Right hindlimb (tissue), 1 donor: ENCODE measurements at places on chromosomes 1 and 21.

- no peak for DNase-seq
These were observed 549.5 kb upstream of the OLFM3 start for GRCh38 chr1:102546251-102546650.

GRCh38 chr21:31140025-31140424 is 101.7 kb upstream of the KRTAP19-8 start:
- DNase-seq = no peak

DNA sequence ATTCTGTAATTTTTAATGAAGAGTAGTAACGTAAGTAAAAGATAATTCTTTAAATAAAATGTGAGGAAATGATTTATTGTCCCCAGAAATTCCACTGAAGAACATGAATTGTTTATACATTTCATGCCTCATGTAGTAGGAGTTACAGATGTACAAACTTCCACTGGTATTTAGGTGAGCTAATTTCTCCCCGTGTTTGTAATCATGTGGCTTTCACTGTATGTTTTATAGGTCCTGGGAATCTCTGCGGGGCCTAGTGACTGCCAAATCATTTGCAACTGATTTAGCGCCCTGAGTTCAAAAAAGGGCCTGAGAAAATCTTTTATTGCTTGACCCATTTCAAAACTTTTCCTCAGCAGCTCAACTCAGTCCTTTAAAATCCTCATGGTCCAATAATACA is 30.5 kb upstream of the FASLG start:
- DNase-seq = no peak

DNA sequence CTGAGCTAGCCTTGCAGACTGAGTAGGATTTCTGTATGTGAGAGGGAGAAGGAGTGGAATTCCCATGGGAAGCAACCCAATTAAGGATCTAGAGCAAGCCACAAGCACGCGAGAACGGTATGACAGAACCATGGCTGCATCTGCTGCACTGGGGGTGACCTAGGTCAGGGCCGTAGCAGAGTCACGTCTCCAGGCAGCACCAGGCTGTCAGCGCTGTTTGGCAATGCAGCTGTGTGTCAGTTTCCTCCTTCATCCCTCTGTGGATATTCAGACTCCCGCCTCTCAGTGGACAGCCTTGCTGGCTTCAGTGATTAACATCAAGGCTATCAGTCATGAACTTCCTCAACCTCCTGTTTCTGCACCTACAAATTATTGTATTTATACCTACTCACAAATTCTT is 118.1 kb upstream of the PPP2R5A start:
- DNase-seq = no peak

- DNase-seq = no peak
These were observed 1531.6 kb upstream of the TPTE start for GRCh38 chr21:8989721-8990325.

DNA sequence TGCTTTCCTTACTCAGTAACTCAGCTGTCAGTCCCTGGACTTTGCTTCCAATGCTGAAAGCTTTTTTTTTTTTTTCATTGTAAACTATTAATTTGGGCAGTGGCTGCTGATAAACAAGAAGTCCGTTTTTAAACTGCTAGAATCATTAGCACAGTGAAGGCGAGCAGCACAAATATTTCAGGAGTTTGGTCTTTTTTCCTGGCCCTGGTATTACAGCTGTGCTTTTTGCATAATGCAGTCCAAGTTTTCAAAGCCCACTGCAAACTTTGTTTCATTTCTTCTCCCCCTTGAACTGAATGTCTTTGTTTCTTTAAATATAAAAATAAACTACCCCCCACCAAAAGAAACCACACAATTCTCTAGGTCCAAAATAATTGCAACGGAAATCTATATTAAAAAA is 6.6 kb downstream of the GLIS1 start:
- DNase-seq = no peak

DNA sequence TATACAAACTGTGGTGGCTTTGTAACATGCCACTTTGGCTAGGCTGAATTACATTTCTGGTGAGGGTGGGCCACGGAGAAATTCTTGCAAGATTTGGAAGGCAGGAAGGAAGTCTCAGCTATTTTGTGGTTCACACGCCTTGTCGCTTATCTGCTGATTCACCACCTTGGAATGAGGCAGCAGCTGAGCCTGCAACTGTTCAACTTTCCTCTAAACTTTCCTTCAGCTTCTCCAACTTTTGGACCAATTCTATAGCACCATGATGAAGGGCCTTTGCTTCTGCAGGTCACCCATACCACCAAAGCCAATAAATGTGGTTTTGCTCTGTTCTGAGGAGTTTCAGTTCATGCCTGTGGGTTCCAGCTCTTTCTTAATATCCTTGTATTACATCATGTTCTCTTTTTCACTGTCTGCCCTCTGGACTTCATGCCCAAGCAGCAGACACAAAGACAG is 337.6 kb upstream of the SNX7 start:
- no peak for DNase-seq

DNA sequence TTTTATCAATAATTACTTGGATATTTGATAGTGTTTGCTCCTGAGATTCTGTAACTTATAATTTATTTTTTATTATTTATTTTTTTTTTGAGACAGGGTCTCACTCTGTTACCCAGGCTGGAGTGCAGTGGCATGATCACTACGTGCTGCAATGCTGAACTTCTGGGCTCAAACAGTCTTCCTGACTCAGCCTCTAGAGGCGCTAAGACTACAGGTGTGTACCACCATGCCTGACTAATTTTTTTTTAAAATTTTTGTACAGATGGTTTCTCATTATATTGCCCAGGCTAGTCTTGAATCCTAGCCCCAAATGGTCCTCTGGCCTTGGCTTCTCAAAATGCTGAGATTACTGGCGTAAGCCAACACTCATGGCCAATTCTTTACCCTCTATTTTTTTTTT is 845.5 kb upstream of the ADGRL4 start:
- DNase-seq = no peak

- DNase-seq = no peak
These were observed 4.8 kb downstream of the NTNG1 start for GRCh38 chr1:107145637-107146036.

GRCh38 chr1:1210726-1211540 is 3.0 kb downstream of the TNFRSF4 start:
- DNase-seq = peak; percentile 14

GRCh38 chr1:200751717-200752116 is 13.0 kb downstream of the CAMSAP2 start:
- DNase-seq = no peak

- peak; percentile 49 for DNase-seq
These were observed 40.3 kb downstream of the CD247 start for GRCh38 chr1:167477986-167478385.

DNA sequence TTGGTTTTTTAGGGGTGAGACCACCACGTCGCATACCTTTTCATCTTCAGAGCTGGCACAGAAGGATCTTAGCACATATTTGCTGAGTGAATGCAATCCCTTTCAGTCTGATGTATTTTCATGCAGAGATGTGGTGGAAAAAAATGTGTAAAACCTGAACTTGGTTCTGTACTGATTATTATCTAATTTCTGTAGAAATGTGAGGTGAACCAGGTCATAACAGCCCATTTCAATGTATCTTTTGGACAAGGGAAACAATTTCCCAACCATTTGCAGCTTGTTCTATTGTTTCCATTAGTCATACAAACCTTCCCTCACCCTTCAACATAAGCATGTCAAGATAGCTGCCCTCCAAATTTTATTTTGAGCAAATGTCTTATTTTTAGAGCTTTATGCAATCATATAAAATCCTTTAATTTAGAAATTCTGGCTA is 46.8 kb upstream of the RUNX1 start:
- DNase-seq = no peak

DNA sequence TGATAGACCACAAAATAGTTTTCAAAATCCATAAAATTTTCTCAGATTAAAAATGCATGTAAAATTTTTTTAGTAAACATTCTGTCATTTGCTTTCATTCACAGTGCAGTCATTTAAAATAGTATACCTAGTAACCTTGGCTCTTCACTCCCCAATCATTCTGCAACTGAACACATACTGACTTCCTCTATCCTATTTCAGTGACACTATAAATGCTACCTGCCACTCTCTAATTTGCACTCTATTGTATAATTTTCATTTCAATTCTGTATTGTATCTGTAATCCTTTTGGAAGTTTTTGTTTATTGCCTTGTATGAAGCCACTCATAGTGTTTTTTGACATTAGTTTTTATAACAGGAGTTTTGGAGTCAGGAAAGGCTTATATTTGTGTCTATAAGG is 1029.1 kb upstream of the NCAM2 start:
- DNase-seq = no peak

DNA sequence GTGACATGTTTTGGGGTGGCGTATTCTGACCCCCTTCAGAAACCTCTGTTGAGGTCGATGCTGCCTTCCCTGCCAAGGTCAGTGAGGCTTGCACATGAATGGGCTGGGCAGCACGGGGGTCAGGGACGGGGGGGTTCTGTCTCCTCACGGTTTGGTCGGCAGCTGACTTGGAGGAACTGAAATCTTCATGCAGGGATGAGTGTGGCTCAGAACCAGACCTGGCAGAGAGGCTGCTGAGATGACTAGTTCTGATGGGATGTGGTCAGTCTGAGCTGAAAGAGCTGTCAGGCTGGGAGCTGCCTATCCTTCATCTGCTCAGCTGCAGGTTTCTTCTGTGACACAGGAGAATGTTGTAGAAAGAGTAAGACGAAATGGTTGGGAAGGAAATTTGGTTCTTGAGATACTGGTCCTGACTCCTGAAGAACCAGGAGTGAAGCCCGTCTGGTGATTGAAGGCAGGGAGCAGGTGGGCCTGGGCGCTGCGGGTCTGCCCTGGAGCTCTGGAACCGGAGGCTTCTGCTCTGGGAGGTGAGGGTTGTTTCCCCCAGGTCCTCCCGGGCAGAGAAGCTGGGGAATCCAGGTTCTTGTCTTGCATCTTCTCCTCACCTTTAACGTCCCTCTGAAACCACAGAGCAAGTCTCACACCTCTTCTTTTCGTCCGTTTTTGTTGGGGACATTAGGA is 3.3 kb downstream of the SLX9 start:
- peak; percentile 14 for DNase-seq

GRCh38 chr1:107474877-107475612 is 334.2 kb downstream of the NTNG1 start:
- DNase-seq = no peak

DNA sequence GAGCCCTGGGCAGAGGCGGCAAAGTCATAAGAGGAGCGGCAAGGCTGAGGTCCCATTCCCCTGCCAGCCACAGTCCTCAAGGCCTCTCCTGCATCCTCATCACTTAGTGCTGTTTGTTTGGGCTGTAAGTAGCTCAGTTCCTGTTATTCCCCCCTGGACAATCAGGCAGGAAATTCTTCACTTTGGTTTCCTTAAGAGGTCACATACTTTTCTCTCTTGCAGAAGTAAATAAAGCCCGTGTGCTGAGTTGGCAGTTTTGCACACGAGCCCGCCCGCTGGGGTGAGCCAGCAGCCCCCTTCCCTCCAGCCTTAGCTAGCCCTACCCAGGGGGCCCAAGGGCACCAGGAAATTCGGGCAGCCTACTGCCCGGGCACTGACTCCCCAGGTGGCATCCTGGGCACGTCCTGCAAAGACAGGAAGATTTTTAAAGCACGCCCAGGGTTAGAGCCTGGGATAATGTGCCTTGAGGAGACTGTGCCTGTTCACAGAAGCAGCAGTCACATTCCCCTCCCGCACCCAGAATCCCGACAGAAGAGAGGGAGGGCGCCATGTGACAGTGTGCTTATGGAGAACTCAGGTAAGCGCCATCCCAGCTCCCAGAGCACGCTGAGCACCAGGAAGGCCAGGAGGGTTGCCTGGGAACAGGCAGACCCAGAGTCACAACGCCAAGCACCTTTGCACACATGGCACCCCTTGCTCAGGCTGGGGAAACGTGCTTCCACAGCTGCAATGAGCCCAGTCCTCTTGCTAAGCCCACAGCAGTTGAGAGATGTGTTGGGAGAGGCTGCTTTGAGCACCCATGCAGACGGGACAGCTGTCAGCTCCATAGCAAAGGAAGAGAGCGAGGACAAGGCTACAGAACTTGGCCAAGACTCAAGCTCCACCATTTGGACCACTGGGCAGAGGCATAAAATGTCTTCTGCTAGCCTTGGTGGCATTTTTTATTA is 144.5 kb upstream of the TMEM51 start:
- no peak for DNase-seq

- DNase-seq = no peak
These were observed 114.8 kb downstream of the DNAH14 start for GRCh38 chr1:225044258-225044657.

DNA sequence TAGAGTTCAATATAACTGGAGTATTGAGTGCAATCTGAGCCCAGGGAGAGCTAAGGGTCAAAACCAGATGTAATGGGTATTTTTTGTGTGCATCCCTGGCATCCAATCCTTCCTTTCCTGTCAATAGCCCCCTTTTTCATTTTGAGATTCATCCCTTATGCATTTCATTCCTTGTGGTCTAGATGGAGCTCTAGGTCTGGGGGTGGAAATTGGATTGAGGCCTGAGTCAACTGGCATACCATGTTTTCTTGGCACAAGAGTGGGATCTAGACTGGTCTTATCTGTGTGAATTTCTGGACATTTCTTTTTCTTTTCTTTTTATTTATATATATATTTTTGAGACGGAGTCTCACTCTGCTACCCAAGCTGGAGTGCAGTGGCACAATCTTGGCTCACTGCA is 67.3 kb upstream of the RAB3GAP2 start:
- DNase-seq = no peak

- DNase-seq = no peak
These were observed 302.3 kb upstream of the PLD5 start for GRCh38 chr1:242826701-242827336.

GRCh38 chr1:153324912-153325311 is 12.2 kb upstream of the PGLYRP3 start:
- DNase-seq = no peak

DNA sequence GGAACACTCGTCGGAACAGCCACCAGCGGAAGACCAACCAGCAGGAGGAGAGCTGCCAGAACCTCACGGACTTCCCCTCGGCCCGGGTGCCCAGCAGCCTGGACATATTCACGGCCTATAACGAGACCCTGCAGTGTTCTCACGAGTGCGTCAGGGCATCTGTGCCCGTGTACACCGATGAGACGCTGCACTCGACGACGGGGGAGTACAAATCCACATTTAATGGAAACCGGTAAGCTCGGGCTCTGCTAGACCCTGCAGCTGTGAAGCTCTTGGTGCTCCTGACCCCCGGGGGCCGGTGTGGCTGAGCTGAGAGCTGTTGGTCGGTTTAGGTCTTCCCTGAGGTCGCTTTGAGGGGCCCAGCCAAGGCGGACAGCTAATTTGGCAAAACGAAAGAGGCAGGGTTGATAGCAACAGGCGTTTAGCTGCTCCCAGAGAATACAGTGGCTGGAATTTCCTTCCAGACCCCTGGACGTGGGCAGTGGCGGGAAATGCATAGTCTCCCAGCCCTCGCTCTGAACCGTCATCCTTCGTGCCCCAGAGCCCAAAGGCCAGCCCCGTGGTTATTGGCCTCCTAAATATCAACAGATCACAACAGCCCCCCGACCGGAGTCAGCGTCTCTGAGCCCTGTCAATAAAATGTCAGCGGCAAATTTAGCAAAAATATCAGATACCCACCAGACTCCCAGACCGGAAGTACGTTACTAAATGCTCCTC is 118.0 kb downstream of the AJAP1 start:
- no peak for DNase-seq

GRCh38 chr1:115771847-115772457 is 3.4 kb upstream of the CASQ2 start:
- DNase-seq = peak; percentile 84

DNA sequence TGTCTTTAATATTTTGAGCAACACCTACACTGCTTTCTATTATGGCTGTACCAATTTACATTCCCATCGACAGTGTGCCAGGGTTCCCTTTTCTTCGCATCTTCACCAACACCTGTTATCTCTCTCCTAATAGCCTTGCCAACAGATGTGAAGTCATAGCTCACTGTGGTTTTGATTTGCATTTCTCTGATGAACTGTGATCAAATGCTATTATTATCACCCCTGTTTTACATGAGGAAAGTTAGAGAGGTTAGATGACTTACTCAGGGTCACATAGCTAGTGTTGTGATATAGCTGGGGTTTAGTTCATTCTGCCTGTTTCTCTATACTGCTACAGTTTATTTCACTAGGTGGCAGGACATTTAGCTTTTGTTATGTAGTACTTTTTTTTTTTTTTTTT is 204.1 kb downstream of the FMN2 start:
- DNase-seq = no peak
